Fibroblast of upper back skin (primary cell): ENCODE measurements at places on chromosomes 4 and X.

- DNase-seq, result no peak
Observed at GRCh38 chr4:82694892-82695291, 103.7 kb downstream of the SCD5 start.

- DNase-seq, result no peak
Observed at GRCh38 chr4:184269879-184270430, 52.3 kb upstream of the ENPP6 start.

GRCh38 chrX:104085477-104085876 is 9.4 kb upstream of the TMSB15C start:
- DNase-seq, result no peak

DNA sequence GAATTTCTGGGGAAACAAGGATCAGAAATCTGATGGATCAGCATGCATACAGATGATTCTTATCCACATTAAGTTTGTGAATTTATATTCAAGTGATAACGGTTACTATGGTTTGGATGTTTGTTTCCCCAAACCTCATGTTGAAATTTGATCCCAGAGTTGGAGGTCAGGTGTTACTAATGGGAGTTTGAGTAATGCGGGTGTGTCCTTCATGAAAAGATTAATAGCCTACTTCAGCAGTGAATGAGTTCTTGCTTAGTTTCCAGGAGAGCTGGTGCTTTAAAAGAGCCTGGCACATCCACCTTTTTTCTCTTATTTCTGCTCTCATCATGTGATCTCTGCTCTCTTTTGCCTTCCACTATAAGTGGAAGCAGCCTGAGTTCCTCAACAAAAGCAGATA is 712.4 kb downstream of the IL1RAPL1 start:
- DNase-seq, result no peak

DNA sequence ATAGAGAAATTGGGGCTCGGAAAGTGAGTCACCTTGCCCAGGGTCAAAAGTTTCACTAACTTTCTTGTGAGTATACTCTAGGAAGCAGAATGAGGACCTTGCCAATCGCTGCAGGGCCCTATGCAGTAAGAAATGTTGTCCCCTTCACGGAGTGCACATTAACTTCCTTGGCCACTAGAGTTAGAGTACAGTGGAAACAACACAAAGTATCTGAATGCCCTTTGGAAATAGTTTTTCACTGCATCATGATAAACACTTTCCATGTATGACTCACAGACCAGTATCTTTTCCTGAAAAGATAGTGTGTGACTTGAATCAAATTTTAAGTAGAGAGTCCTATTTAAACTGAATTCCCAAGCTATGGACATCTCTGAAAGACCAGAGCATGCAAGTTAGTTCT is 45.5 kb upstream of the STK26 start:
- no peak for DNase-seq

- DNase-seq, result peak; percentile 45
Observed at GRCh38 chr4:158193171-158193749, 17.0 kb upstream of the TMEM144 start.

DNA sequence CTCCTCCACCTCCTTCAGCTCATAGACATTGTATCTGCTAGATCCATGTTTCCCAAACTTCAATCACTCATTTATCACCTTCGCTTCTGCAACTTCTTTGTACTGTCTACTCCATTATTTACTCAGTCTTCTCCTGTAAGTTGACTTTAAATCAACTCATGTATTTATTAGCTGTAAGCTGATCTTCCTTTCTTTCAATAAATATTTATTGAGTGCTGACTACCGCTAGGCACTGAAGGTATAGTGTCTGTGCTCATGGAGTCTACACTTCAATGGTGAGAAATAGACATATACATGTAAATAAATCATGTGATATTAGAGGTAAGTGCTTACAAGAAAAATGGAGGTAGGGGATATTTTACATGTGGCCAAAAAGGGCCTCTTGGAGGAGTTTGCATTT is 74.6 kb downstream of the RASL11B start:
- no peak for DNase-seq

DNA sequence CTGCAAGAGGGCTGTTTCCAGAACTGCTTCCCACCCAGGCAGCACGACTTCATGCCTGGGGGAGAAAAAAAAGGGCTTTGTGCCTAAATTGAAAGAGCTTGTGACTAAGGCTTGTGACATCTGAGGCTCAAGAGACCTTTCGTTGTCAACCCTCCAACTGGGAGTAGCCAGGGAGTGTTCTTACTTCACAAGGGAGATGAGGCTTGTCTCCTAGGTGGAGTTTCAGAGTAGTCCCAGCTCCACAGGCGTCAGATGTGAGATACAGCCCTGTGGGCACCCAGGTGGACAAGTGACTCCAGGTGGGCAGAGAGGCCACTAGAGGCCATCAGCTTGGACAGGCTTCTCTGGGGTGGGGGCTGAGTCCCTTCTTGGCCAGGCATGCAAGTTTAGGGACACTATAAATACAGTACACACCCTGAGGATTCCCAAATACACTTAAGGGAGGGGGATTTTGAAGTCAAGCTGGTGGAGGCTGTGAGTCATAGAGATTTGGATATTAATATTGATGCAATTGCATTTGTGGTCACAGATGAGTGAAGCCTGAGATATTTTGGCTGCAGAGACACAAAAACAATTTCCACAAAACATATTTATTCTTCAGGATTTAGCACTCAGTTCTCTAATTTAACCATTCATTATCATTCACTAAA is 40.1 kb upstream of the SETD7 start:
- peak; percentile 64 for DNase-seq

- DNase-seq, result no peak
Observed at GRCh38 chr4:183887351-183887750, 17.8 kb upstream of the STOX2 start.

GRCh38 chrX:122582280-122582974 is 601.7 kb upstream of the GRIA3 start:
- peak; percentile 61 for DNase-seq

DNA sequence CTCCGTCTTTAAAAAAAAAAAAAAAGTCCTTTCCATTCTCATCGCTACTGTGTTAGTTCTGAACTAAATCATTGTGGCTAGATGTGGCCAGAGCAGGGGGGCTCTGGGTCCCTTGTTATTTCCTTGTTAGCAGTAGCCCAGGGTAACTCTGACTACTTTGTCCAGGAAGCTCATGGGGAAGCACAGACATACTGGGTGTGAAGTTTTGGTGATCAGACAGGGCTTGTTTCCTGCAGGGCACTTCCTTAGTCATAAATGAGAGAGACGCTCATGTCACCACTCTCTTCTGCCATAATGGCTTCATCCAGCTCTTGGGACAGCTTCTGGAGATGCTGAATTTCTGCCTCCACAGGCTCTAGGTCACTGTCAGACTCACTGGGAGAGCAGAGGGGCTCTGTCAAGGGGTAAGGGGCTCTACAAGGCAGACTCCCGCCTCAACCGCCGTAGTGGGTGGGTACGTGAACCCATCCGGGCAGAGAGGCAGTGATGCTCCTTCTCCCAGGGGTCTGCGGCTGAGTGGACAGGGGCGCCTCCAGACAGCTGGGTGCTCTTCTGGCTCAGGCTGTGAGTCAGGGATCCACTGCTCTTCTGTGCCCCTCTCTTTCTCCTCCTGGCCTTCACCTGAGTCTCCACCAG is 12.9 kb downstream of the STIM2 start:
- DNase-seq, result no peak

GRCh38 chrX:25076941-25077500 is 61.3 kb upstream of the ARX start:
- DNase-seq, result no peak

DNA sequence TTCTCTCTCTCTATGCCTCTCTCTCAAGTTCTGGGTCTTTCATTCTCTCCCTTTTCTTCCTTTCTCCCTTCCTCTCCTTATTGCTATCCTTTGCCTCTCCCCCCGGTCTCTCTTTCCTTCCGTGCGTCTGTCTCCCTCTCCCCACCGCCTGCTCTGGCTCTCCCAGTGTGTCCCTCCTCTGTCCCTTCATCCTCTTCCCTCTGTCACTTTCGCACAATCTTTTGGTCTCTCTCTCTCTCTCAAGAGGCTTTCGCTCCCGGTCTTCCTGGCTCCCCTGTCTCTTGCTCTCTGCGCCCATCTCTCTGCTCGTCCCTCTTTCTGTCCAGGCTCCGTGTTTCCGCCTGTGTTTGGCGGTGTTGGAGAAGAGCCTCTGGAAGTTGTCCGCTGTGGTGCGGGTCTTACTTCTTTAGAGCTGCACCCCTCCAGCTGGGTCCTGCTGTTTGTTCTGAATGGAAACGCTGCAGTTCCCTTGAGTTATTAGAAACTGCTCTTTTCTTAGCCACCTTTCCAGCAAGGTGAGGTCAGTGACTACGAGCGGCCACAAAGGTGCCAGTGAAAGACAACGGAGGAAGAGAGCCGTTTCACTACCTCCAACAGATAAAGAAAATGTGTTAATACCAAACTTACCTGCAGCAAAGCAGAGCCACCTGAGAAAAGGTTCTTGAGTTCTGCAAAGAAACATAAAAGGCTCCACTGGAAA is 1.1 kb downstream of the BMPR1B start:
- DNase-seq, result peak; percentile 4

DNA sequence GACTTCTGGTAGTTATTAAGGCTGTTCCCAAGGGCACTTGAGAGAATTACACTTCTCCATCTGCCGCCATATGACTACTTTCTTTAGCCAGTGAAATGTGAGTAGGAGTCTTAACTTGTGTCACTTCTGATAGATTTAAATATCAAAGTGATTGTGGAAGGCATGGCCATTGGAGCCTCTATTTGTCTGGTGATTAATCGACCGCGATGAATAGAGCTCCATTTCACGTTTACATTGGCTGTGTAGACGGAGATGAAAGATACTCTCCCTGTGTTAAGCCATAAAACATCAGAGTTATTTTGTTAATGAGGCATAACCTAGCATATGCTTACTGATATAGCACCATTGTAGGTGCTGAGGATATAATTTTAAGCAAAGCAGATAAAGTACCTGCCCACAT is 852.4 kb downstream of the CCSER1 start:
- DNase-seq, result no peak

DNA sequence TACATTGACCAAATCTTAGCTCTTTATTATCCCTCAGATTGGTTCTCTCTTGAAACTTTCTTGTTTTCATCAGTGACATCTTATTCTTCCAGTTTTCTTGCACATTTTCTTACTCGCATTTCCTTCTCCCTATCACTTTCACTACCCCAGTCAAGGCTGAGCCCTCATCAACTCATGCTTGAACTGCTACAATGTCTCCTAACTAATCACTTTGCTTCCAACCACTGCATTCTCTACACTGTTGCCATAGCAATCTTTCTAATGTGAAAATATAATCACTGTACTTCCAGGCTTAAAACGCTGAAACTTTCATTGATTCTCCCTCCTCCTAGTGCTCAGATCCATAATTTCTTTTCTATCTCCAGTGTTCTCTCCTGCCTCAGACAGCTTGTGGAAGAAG is 22.2 kb upstream of the LPAR4 start:
- no peak for DNase-seq

DNA sequence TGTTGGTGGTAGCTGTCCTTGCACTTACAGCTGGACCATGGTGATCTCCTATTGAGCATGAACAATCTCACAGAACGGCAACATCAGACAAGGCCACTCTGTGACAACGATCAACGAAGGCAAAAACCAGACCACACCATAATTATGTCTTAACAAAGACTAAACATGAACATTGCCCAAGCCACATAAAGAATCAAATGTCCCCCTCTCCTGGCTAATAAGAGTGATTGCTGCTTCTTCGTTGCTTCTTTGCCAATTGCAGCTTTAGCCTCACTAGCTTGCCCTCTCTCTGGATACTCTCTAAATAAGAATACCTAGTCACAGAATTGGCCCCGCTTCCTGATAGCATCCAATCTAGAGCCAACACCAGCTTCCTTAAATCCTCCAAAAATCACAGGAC is 41.5 kb upstream of the PGRMC1 start:
- peak; percentile 43 for DNase-seq

GRCh38 chrX:1099146-1099770 is 113.2 kb downstream of the CRLF2 start:
- no peak for DNase-seq

DNA sequence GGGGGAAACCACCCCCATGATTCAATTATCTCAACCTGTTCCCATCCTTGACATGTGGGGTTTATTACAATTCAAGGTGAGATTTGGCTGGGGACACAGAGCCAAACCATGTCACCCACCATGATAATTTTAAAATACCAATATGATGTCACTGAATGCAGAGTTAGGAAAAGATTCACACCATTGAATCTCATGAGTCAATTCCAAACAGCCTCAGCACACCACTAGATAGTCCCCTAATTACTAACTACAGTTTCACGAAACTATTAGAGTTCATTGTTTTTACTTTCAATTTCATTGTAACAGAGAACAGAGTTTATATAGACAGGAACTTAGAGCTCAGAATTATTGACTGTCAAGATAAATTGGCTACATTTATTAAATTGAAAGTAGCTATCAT is 410.2 kb downstream of the FAM47A start:
- no peak for DNase-seq

DNA sequence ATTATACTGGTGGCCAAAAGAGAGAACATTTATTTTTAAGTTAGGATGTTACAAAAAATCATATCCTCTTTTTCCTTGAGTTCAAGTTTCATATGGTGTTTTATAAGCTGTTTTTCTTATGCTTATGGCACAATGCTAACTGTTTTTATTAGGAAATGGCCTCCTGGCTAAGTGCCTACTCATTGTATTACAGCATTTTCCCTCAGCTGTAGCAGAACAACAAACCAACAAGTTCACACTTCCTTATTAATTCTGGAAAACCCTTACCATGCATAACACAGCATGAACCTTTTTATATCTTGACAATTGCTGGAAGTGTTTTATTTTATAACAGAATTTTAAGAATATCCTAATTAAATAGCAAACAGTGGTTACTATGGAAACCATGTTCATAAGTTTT is 165.8 kb downstream of the GASK1B start:
- no peak for DNase-seq

- no peak for DNase-seq
Observed at GRCh38 chrX:153739754-153740486, 15.3 kb downstream of the ABCD1 start.

DNA sequence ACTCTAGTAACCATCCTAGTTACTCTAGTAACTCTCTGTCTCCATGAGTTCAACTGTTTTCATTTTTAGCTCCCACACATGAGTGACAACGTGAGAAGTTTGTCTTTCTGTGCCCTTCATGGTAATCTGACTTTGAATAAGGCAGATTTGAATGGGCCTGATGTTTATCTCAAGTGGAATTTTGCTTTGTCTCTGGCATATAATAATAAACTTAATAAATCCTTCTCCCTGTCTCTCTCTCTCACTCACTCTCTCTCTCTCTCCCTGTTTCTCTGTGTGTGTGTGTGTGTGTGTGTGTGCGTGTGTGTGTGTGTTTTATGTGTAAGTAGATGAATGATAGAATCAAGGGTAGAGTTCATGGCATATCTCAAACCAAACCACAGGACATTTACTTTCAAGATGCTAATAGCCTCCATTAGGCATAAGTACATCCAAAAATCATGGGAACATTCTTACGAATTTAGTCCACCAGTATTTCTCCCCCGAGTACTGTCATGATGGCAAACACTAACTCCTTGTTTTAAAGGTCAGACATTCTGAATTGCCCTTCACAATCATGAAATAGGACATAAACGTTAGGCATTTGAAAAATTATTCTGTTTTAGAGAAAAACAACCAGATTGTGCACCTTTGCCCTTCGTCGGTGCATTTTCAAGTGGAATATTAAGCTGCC is 193.1 kb downstream of the SPATA18 start:
- no peak for DNase-seq
